ENCODE measurements at places on chromosomes 12 and 14.

- DNase-seq, result no peak
Observed at GRCh38 chr14:25477316-25478098, 427.6 kb upstream of the STXBP6 start.

DNA sequence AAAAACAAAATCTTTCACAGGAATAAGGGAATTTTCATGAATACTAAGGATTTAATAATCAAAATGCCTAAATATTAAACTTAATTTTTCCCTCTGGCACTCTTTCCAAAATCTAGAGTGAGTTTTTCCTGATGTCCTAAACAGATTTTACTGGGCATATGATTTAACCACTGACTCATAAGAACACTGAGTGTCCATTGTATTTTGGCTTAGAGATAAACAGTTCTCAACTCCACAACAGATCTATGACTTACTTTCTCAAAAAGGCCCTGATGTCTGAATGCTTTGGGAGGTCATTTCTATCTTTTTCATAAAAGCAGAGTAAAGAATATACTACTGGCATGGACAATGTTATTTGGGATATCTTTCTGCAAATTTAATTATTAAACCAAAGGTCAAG is 15.0 kb downstream of the TMBIM4 start:
- no peak for DNase-seq

DNA sequence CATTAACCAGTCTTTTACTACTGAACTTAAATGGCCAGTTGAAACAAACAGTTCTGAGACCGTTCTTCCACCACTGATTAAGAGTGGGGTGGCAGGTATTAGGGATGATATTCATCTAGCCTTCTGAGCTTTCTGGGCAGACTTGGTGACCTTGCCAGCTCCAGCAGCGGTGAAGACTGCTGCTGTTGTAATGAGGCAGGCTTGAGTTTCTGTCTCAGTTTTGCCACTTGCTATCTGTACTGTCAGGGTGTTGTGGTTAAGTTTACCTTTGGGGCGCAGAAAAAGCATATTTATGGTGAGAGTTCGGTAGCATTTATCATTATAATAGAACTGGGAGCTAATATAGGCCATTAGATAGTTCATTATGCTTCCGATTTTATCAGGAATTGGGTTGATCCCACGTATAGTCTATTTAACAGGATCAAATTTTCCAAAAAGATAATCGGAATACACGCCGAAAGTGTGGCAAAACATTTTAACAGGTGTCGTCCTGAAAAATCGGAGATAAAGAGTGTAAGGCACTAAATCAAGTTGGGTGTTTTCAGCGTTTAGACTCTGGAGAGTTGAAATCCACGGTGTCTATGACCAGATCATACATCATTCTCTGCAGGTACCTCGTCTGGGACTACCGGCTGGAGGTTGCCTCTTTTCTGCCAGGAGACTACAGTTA is 688 bp upstream of the NECAP1 start:
- DNase-seq, result no peak

- no peak for DNase-seq
Observed at GRCh38 chr12:57523706-57524614, 1.3 kb downstream of the MBD6 start.
